Transverse colon (tissue), 4 donors: ENCODE measurements at places on chromosomes 12 and 14. TPM values are rescaled to one million over a fixed set of nuclear protein-coding genes. Genes with fewer than 3 reads are reported as not detected.

DNA sequence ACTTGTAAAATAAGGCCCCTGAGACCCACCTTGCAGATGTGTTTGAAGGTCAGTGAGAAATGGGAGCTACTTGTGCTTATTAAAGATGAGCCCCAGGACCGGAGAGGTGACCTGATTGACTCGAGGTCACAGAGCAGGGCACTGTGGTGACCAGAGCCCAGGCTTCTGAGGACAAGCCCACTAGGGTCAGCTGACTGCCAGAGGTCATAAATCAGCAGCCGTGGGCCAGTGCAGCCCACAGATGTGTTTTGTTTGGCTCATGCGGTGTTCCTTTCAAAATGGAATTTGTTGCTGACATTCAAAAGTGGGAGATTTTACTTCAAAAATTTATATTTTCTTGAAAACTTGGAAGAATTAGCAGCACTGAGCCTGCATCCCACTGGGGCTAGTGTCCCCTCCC is 24.5 kb downstream of the JDP2 start:
- H3K4me1 ChIP-seq = peaks cover 75% of the 10 kb centered on the region
- no peaks in the 10 kb centered on the region for H3K27me3 ChIP-seq
- H3K27ac ChIP-seq = peak overlapping the region; percentile 82
- no peak for DNase-seq
- H3K4me3 ChIP-seq = no peak overlapping the region

GRCh38 chr14:33812181-33812580 is 138.7 kb downstream of the EGLN3 start:
- no peak for DNase-seq
- H3K36me3 ChIP-seq = no peaks in the 10 kb centered on the region
- H3K4me1 ChIP-seq = no peaks in the 10 kb centered on the region
- H3K27ac ChIP-seq = no peak overlapping the region

CPNE6 gene
- not detected for total RNA-seq

- no peak overlapping the region for H3K27ac ChIP-seq
- H3K4me1 ChIP-seq = peaks cover 4% of the 10 kb centered on the region
- H3K4me3 ChIP-seq = no peak overlapping the region
- DNase-seq = no peak
- H3K27me3 ChIP-seq = no peaks in the 10 kb centered on the region
Observed at GRCh38 chr14:75715926-75716780, 55.1 kb downstream of the TTLL5 start.

ADAM21 gene
- total RNA-seq = not detected

PTGER2 gene
- 9.4 TPM for total RNA-seq

- H3K27ac ChIP-seq = peak overlapping the region; percentile 98
- no peaks in the 10 kb centered on the region for H3K27me3 ChIP-seq
- H3K4me1 ChIP-seq = peaks cover 19% of the 10 kb centered on the region
- no peaks in the 10 kb centered on the region for H3K36me3 ChIP-seq
- H3K4me3 ChIP-seq = peak overlapping the region; percentile 79
- DNase-seq = no peak
Observed at GRCh38 chr14:92105073-92105892, 1.1 kb downstream of the ATXN3 start.

DNA sequence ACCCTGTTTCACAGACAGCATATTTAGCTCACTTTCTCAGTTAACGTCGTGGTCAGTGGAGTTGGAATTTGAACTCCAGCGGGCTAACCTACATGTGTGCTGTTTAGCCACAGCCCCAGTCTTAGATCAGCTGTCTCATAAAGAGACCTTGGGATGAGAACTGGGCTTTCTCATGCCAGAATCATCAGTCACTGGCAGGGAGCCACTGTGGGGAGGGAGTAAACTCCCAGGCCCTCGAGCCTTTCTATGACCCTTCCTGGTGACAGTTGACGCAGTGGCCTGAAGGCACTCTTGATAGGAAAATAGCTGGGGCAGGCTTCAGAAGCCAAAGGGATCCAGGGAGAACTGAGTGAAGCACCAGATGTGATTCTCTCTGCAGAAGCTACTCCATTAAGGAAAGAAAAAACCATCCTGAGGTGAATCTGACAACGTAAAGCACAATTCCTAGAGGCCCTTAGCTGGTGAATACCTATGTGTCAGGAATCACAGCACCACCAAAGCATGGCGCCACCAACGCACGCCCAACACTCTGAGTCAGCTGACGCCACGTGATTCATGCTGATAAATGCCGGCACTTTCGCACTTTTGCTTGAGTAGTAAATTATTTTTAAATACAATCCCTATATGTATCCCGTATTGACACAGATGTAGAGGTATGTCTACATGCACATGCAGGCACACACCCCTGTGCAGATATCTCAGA is 279.6 kb upstream of the TMEM132C start:
- no peaks in the 10 kb centered on the region for H3K36me3 ChIP-seq
- no peak overlapping the region for H3K27ac ChIP-seq
- H3K27me3 ChIP-seq = no peaks in the 10 kb centered on the region
- no peaks in the 10 kb centered on the region for H3K4me1 ChIP-seq

DNA sequence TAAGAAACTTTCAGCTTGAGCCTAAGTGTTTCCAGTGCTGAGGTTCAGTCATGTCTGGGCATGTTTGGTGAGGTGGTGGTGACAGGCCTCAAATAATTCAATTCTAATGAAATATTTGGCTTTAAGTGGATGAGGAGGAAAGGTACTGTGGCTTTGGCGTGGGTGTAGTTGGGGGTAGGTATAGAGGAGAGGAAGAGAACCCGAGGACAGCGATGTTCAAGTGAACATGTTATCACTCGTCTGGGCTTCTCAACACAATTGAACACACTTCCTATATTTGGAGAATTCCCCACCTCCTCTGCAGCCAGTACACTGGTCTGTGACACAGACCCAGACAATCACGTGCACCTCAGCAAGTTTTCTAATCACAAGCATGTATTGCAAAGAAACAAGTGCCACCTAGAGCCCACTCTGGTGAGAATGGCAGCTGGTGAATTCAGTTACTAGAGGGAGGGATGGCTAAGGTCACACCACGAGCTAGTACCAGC is 53.0 kb downstream of the IFNG-AS1 start:
- H3K27ac ChIP-seq = no peak overlapping the region
- DNase-seq = no peak
- no peak overlapping the region for H3K4me3 ChIP-seq
- H3K36me3 ChIP-seq = no peaks in the 10 kb centered on the region
- H3K27me3 ChIP-seq = no peaks in the 10 kb centered on the region
